Endothelial cell of umbilical vein (primary cell): ENCODE measurements at places on chromosomes 12 and 14. TPM values are rescaled to one million over a fixed set of nuclear protein-coding genes. Genes with fewer than 3 reads are reported as not detected.

GRCh38 chr12:125259178-125259867 lies 194.1 kb downstream of the AACS start:
- DNase-seq, result no peak

DNA sequence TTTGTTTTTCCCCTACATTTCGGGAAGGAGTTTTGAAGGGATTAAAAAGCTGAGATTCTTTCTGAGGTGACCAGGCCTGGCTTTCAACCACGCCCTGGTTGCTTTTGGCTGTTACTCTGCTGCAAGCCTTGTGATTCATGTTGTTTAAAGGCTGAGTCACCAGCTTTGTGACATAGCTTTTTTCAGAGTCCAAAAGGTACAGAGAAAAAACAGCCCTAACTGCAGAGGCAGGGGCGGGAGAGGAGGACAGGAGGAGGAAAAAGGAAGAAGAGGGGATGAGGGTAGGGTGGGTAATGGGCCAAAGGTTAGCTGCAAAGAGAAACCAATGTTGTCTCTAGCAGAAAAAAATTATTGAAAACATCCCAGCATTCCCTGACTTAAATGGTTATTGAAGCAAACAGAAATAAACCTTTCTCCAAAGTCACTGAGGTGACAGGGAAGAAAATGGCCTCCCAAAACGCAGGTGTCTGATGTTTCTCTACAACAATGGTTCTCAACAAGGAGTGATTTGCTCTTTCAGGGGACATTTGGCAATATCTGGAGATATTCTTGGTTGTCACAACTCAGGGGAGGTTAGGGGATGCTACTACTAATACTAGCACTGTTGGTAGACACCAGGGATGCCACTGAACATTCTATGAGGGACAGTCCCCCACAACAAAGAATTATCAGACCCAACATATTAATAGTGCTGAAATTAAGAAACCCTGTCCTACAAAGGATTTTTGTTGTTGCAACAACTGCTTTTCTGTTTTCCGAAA lies 2.1 kb upstream of the UBC start:
- peak; percentile 88 for DNase-seq

- no peak for DNase-seq
These were observed at the start of gene SDR9C7 for GRCh38 chr12:56933826-56934625. Gene SDR9C7, minus strand, starts transcription at chr12:56934408. Its CDS starts 147 bp downstream, at chr12:56934261.

GRCh38 chr12:88662961-88663360 lies 82.7 kb upstream of the KITLG start:
- peak; percentile 47 for DNase-seq

DNA sequence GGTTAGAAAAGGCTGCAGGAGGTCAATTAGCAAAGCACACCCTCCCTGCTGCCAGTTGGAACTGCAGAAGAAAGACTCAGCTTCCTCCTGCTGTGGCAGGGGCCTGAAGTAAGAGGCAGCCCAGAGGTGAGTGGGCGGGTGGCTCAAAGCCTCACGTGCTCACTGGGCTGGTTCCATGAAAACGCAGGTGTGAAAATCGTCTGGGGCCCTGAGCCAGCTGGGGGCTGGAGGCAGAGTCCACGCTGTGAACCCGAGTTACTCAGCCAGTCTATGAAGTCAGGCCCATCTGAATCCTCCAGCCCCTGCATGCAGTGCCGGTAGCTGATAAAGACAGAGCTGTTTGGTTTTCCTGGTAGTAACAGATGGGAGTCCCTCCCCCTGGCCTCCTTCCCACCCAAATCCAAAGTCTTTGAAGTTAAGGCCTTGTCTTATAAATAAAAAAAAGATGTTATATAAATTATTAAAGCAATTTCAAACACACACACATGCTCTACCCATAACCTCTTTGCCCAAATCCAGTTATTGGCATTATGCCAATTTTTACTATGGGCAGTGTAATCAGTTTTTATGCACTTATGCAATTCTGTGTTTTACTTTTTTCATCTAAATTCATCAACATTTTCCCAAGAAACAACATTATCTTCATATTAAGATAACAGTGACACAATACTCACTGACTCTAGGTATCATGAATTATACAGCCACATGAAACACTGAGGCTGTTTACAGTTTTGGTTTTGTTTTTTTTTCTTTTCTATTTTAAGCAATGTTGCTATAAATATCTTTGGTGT lies 57.9 kb upstream of the PNMA1 start:
- DNase-seq, result peak; percentile 80

Gene RPS6KA5
- 2.6 and 2.9 TPM in 2 replicates for polyA plus RNA-seq

Gene FAR2
- polyA plus RNA-seq, result 30.1 and 32.3 TPM in 2 replicates

Gene HOXC12
- polyA plus RNA-seq, result not detected in 2 replicates
